NCI-H2081 (cell line): ENCODE measurements at places on chromosomes 2 and 18.

- no peak for DNase-seq
Measured at GRCh38 chr2:209610631-209611030, 161.0 kb upstream of the UNC80 start.

GRCh38 chr2:72128843-72129227 is 18.8 kb downstream of the CYP26B1 start:
- DNase-seq = no peak

DNA sequence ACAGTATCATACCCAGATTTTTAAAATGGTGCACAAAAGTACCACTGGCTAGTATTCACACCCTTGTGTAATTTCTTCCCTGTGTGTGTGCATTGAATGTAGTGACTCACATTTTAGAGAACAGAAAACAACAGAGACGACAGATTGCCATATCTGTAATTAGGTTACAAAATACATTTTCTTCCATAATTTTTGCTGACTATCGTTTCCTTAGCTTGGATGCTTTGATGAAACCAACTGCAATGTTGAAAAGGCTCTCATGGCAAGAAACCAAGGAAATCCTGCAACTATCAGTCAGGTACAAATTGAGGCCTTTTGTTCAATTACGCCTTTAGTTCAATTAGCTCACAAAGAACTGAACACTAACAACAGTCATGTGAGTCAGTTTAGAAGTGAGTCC is 484.4 kb downstream of the ZNF804A start:
- no peak for DNase-seq

- DNase-seq = no peak
Measured at GRCh38 chr2:205937211-205937610, 148.8 kb downstream of the INO80D start.

DNA sequence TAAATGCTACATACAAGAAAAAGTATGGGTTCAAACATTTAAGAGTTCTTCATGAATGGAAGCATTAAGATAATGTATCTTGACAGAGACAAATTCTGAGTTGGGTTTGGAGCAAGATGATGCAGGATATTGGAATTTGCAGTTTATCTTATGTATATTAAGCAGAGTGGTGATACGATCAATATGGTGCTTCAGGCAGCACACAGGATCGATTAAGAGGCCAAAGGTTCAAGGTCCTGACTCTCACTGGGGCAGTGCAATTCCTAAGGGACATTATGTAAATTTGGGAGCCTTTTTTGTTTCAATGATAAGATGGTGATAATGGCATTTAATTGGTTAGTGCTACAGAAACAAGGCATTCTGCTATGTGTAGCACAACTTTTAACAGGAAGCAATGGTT is 381.9 kb downstream of the KCNJ3 start:
- no peak for DNase-seq

- no peak for DNase-seq
Measured at GRCh38 chr2:174577967-174578589, 19.5 kb downstream of the WIPF1 start.

- no peak for DNase-seq
Measured at GRCh38 chr2:110690083-110690965, 12.5 kb upstream of the BUB1 start.

DNA sequence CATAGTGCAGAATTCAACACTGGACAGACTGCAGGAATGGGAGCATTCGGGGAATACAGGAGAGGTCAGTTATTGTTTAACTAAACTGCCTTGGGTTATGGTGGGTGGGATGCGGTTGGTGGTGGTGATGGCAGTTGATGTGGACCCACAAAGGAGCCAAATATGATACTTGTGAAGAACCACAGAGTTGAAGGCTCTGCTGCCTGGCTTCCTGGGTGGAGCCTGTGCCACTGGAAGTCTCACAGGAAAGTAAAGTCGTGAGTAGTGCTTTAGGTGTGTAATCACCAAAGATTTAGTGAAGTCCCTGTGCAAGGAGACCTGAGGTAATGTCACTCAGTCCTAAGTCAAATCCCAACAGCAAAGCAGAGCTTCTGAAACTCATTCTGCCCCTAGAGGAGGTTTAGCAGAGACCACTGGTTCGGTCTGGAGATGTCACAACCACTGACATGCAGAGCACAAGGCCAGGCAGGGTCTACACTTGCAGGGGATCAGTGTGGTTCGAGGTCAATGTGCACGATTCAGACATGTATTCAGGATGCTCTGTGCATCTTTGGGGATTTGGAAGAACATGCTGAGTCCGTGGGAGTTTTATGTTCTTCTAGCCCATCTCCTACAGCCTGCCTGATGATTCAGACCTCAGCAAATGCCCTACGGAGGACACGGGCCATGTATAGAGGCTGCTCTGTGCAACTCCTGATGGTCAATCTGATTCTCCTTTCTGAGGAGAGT is 1150.9 kb downstream of the RPIA start:
- no peak for DNase-seq

GRCh38 chr18:55356815-55357214 is 231.2 kb downstream of the TCF4 start:
- DNase-seq = no peak

GRCh38 chr2:215535125-215535668 is 99.3 kb upstream of the FN1 start:
- DNase-seq = no peak
